Fibroblast of skin of abdomen (primary cell): ENCODE measurements at places on chromosomes 11 and 22.
A peak's percentile ranks its signal among the peaks of the same experiment; 100 is the strongest.

DNA sequence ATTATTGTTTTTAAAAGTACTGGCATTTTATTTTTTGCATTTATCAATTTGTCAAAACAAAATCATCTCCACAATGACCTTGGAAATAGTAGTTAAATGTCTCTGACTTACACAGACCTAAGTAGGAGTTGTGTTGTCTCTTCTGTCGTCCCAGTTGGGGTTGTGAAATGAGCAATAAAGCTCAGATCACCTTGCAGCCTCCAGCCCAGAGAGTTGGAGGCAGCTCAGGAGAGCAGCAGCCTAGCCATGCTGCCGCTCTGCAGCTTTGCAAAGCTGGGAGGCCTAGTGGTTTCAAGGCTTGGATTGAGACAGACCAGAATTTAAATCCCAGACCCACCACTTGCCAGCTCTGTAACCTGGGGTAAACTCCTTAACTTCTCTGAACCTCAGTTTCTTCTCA lies 65.2 kb upstream of the CRYBB3 start:
- no peak for DNase-seq

GRCh38 chr11:88537613-88538012 lies 200.1 kb upstream of the CTSC start:
- no peak for DNase-seq

DNA sequence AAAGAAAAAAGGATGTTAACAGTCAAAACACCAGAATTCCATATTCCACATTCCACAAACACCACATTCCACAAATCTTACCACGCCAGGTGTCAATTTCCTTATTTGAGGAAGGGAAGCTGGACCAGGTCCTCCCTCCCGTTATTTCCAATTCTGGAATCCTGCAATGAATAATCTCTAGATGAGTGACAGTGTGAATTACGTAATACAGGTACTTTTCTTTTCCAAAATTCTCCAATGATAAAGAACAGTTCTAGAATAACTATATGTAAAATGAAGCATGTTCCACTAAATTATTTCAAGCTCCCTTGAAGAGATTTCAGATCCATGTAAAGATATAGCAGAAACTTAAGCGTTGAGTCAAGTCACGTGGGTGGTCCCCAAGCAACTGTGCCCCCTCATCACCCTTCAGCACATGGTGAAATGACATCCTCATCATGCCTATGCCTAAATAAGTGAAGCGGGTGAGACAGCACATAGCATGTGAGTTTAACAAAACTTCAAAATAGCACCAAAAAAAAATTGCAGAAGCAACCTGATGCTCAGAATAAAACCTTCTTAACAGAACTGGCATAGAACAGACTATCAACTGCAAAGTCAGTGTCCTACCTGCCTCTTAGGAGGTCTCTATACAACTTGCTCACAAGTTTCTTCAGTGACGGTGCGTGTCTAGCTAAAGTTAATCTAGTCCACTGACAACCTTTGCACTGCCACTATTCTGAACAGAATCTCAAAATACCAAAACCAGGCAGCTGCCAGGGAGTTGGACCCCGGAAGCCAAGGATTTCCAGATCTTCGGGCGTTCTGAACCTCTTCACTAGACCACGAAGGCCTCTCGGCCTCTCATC lies 876 bp downstream of the NFRKB start:
- no peak for DNase-seq

DNA sequence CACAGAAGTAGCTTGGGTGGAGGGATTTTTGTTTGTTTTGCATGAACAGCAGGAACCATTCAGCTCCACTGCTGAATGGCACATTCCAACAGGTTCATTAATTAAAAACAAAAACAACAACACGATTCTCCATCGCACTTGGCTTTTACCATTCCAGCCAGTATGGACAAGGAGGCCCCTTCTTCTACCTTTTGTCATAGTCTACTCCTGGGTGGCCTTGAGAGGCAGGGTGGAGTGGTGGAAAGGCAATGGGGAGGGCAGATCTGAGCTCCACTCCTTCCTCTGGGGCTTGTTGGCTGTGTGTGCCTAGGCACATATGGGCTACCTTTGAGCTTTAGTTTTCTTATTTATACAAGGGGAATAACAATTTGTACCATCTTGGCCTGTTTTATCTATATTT lies 4.8 kb downstream of the TIMP3 start:
- no peak for DNase-seq

- DNase-seq: no peak
These were observed 746.1 kb upstream of the LRRC4C start for GRCh38 chr11:42205518-42205917.

DNA sequence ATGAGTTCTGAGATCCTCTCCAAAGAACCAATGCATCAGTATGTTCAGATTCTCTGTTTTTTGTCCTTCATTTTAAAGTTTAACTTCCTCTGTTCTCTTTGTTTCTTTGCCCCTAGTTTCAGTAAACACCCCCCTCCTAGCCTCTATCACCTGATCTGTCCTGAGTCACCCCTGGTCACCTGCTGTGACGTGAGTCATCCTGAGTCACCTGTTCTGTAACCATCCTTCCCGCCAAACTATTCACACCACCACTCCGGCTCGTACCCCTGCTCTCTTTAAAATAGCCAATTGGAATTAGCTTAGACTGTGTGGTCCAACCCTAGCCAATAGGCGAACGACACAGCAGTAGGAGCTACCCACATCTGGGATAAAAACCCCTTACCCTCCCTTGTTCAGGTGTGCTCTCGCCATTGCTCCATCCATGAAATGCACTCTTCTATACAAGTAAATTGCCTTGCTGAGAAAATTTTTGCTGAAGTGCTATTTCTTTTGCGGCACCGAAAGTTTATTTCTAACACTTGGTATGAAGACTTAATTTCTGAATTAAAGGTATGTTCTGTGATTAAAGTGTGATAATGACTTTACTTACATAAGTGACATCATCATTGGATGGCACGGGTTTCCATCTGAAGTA lies 318.4 kb downstream of the AASDHPPT start:
- no peak for DNase-seq

GRCh38 chr11:64611869-64612646 lies 21.0 kb downstream of the SLC22A12 start:
- no peak for DNase-seq

DNA sequence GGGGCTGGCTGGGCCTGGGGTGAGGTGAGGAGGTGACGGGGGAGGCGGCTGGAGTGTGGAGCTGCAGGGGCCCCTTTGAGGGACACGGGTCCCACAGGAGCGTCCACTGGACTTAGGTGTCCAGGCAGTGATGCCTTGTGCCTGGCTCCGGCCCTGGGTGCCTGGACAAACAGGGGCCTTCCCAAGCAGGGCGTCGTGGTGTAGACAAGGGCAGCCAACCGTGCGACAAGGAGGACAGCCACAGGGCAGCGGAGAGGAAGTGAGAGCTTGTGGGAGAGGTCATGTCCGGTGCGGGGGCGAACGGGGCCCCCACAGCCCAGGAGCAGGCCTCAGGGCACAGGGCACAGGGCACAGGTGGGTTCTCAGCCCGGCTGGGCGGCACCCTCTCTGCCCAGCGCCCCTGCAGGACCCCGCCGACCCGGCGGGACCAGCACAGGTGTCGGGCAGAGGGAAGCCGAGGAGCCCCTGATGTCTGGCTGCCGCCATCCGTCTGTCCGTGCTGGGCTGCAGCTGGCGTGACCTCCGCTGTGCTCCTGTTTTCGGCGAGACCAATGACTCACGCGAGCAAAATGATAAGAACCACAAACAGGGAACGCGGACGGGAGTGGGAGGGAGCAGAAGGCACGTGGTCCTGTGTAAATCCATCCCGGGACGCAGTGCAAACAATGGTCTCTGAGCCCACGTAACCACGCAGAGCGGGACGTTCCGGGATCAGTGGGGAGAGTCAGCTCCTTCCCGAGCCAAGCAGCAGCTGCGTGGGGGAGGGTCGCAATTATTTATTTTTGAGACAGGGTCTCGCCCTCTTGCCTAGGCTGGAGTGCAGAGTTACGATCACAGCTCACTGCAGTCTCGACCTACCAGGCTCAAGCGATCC lies 49.1 kb upstream of the A4GALT start:
- peak; percentile 82 for DNase-seq

GRCh38 chr22:30335236-30335635 lies 8.5 kb upstream of the TBC1D10A start:
- DNase-seq: no peak

DNA sequence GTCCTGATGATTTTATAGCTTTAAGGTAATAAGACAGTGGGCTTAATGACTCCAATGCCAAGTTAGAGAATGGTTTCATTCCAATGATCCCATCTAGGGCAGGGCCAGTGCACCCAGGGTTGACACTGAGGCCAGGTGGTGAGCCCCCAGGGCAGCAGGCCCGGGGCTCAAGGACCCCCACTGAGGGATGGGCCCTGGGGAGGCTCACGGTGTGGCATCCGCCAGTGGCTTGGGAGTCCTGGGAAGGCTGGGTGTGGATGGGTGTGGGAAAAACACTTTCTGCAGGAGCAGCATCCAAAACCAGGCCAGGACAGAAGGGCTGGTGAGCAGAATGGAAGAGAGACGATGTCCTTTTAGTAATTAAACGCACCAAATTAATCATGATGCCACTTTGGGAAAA lies 626.3 kb downstream of the TBC1D22A start:
- no peak for DNase-seq

DNA sequence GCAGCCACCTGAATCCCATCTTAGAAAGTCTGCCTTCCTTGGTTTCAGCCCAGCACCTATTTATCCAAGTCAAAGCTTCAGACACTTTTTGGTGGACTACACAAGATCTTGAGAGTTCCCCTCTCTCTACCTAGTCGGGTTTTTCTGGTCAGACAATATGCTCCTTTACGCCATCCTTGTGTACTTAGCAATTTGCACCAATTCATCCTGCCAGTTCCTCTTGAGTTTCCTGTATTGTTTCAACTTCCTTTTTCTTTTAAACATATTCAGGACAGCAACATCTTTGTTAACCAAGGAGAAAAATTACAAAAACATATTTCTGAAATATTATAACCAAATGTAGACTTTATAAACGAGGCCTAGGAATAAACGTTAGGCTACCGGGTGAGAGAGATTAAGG lies 368.2 kb upstream of the CADM1 start:
- no peak for DNase-seq

- no peak for DNase-seq
These were observed 155.5 kb downstream of the SPON1 start for GRCh38 chr11:14118072-14118471.

GRCh38 chr11:100163471-100163870 lies 523.6 kb upstream of the ARHGAP42 start:
- DNase-seq: no peak

DNA sequence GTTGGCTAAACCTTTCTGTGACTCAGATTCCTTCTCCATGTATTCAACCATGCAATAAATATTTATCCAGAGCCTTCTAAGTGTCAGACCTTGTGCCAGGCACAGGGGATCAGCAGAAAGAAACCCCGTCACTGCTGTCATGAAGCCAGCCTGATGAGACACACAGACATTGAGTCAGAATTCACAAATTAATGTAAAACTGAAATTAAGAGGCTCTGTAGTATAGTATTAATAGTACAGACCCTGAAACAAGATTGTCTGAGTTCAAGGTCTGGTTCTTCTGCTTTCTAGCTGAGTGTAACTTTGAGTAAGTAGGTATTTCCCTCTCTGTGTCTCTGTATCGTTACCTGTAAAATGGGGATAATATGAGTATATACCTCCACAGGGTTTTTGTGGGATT lies 46.9 kb downstream of the ME3 start:
- DNase-seq: no peak

DNA sequence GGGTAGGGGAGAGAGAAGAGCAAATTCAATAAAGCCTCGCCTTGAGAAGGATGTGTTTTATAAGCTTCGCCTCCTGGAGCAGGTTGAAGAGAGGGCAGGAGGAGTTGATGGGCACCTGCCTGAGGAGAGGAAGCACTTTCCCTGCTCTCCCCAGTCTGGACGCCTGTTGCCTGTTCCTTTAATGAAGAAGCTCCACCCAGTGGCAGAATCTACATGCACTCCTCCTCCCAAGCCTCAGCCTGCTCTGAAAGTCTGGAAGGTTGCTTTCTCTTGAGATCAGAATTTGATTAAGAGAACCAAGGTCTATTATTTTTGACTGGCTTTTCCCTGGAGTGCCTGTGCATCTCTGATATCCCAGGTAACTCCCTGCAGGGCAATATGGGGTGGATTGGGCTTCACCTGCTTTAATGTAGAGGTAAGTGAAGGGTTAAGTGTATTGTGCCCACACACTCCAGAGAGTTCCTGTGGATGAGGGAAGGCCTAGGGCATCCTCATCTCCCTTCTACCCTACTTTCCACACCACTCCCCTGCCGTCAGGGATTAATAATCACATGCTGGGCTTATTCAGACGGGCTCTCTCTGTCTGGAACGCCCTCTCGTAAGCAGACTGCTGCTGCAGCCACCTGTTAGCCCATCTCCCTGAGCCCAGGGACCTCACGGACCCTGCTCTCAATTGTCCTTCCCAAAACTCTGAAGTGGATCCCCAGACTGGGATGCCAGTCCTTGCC lies 22.3 kb downstream of the NTM start:
- peak; percentile 19 for DNase-seq

GRCh38 chr11:5930614-5931013 lies 11.4 kb upstream of the OR56A3 start:
- DNase-seq: no peak

- DNase-seq: no peak
These were observed 38.1 kb upstream of the CTTN start for GRCh38 chr11:70360211-70360610.

GRCh38 chr11:96172604-96173003 lies 170.4 kb downstream of the MAML2 start:
- DNase-seq: peak; percentile 57

DNA sequence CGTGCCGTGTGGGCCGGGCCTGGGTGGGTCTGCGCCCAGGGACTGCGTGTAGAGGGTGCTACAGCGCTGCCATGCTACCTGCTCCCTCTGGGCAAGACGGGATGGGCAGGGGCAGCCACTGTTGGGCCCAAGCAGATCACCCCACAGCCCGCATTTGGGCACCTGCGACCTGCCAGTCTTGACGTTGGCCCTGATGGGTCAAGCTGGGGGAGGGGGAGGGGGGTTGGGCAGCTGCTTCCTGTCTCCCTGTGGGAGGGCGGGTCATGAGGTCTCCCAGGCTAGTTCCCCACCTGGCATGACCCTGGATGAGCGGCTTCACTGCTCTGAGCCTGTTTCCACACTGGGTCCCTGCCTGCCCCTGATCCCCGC lies 2.8 kb upstream of the RPS19BP1 start:
- DNase-seq: no peak

- DNase-seq: peak; percentile 83
These were observed 16.7 kb downstream of the PHLDA2 start for GRCh38 chr11:2912498-2912897.

DNA sequence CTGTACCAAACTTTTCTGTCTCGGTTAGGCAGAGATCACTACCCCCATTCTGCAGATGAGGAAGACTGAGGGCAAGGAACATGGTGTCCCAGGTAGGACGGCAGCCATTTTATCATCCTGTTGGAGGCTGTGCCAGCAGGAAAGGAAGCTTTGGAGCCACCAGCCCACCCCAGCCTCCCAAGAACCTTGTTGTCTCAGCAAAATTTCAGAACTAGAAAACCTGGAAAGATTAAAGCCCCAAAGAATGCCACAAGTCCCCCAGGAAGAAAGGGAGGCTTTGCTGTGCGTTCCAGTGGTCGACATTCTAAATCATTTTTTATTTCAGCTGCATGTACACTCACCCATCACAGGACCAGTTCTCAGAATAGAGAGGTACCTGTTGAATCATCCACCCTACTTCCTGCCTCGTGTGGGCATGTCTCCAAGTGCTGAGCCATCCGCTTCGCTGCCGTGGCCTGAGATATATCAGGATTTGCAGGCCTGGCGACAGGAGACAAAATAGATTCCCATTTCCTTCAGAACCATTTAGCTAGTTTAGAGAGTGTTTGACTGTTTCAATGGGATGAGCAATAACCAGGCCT lies 13.0 kb upstream of the EIF3D start:
- DNase-seq: peak; percentile 97

GRCh38 chr11:62664405-62665074 lies 470 bp downstream of the C11orf98 start:
- DNase-seq: peak; percentile 49

- DNase-seq: no peak
These were observed 75.7 kb downstream of the CYB5R2 start for GRCh38 chr11:7597620-7598019.
